ENCODE measurements at places on chromosomes 2 and 18.

GRCh38 chr18:8882632-8883408 is 177.5 kb downstream of the MTCL1 start:
- no peak for DNase-seq

DNA sequence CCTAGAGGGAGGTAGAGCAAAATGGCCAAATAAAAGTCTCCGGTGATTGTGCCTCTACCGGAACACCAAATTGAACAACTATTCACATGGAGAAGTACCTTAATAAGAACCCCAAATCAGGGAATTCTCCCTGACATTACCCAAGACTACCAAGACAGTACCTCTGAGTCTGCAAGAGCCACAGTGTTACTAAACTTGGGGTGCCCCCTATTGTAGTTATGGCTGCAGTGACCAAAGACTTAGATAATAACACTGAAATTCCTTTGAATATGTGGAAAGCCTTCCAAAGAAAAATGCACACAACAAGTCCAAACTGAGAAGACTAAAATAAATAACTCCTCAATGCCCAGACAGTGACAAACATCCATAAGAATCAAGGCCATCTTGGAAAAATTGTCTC is 682.9 kb upstream of the LRRTM1 start:
- DNase-seq: no peak

- DNase-seq: no peak
These were observed 35.4 kb upstream of the METAP1D start for GRCh38 chr2:171964308-171964707.

DNA sequence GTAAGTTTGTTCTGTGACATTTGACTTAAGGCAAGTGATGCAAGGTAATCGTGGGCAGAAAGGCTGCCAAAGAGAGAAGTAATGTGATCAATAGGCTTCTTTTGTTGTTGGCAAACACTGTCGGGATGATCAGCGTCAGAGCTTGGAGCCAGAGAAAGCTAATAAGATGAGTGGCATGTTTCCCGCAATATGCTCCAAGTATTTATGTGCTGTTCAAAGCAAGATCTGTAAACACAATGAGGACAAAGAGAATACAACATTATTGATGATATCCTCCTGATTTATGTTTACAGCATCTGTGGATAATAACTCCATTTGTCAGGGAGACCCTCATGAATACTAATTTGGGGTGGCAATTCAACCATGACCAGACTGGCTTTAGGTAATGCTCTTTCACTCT is 603.3 kb downstream of the TDRD15 start:
- DNase-seq: no peak

- no peak for DNase-seq
These were observed 225.0 kb downstream of the FHOD3 start for GRCh38 chr18:36522509-36522908.

DNA sequence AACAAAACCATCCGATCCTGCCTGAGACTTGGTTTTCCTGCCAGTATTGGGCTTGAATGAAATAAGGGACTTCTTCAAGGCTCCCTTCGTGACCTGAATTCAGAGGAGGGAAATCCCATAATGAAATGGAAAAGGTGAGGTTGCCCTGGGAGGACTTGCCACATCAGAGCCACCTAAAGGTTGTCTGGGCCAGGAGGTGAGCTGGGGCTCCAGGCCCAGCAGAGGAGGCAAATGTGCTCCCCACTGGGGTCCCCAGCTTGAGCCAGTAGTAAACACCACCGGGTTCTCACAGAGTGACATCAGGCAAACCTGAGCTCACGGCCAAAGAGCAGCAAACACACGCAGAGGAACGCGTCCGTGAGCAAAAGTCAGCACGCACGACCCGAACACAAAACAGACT is 28.6 kb upstream of the CTDP1 start:
- DNase-seq: no peak

- DNase-seq: peak; percentile 27
These were observed 172.9 kb upstream of the SETBP1 start for GRCh38 chr18:44507729-44508325.
